Myocyte (in vitro differentiated cells): ENCODE measurements at places on chromosomes 16 and 17.
A peak's percentile ranks its signal among the peaks of the same experiment; 100 is the strongest.

DNA sequence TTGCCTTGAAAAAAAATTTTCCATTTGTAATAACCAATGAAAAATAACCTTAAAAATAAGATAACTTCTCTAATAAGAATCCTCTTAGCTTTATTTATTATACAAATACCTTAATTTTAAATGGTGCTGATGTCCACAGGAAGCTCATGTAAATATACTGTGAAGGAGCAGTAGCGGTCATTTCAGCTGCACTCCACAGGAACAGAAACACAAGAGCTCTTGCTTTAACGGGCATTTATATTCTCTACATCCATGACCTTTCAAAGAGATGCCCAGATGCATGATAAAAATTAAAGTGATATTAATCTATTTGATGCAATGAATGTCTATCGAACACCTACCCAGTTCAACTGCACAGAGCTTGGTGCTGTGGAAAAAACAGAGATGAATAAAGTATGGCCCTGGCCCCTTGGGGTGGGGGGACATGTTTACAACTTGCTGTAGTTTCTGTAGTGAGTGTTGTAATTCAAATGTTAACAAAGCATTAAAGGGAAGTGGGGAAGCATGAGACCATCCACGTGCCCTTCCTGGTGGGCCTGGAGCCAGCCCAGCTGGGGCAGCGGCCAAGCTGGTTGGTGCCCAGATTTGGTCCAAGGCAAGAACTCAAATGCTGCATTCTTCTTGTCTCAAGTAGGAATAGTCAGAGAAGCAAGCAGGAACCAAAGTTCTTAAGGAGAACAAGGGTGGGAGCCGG lies 47.9 kb downstream of the IQCK start:
- DNase-seq = no peak

DNA sequence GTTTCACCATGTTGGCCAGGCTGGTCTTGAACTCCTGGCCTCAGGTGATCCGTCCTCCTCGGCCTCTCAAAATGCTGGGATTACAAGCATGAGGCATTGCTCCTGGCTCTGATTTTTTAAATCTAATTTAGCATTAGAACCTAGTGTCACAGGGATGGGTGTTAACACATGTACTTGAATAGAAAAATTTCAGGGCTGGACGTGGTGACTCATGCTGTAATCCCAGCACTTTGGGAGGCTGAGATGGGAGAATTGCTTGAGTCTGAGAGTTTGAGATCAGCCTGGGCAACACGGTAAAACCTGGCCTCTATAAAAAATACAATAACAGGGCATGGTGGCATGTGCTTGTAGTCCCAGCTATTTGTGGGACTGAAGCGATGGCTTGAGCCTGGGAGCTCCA lies 6.0 kb upstream of the RNF135 start:
- peak; percentile 32 for DNase-seq

DNA sequence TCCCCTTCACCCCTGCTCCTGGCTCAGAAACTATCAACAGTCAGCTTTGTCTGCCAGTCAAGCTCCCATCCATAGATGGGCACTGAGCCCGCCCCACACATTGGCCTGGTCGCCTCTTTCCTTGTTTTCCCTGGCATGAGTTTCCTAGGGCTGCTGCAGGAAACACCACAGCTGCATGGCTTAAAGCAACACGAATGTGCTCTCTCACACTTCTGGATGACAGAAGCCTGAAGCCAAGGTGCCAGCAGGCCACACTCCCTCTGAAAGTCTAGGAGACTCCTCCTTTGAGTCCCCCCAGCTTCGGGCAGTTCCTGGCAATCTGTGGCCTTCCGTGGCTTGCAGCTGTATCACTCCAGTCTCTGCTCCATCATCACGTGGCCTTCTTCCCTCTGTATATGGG lies 69.9 kb downstream of the TBC1D16 start:
- DNase-seq = peak; percentile 68

GRCh38 chr16:86306811-86307513 lies 203.4 kb upstream of the FOXF1 start:
- no peak for DNase-seq

- peak; percentile 67 for DNase-seq
These were observed 102.6 kb downstream of the ZNF778 start for GRCh38 chr16:89319886-89320781.

DNA sequence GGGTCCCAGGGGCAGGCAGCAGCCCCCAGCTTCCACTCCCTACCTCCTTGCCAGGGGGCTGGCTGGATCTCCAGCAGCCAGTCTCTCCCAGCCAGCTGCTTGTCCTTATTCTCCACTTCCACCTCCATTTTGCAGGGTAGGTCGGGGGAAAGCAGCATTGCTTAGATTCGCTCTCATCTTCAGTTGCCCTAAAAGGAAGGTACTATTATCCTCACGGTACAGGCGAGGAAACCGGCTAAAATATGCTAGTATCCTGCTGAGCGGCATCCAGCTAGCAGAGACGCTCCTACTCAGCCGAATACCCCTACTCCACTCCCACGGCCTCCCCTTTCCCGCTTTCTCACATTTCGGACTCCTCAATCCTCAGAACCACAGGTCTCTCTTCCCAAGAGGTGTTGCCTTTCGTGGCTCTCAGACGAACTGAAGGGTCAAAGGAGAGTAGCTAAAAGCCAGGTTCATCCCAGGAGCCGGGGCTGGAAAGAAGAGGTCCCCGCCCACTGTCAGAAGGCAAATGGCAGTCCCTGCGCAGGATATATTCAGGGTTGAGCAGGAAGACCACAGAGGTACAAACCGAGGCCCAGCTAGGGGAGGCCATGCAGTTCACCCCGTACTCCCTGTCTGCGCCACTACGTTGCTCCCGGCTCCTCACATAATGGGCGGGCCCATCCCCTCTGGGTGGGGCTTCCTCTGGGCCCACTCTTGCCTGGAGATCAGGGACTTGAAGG lies 1.7 kb upstream of the RAB11FIP4 start:
- no peak for DNase-seq

GRCh38 chr17:10613775-10614513 lies 43.2 kb downstream of the MYH3 start:
- DNase-seq = peak; percentile 78

DNA sequence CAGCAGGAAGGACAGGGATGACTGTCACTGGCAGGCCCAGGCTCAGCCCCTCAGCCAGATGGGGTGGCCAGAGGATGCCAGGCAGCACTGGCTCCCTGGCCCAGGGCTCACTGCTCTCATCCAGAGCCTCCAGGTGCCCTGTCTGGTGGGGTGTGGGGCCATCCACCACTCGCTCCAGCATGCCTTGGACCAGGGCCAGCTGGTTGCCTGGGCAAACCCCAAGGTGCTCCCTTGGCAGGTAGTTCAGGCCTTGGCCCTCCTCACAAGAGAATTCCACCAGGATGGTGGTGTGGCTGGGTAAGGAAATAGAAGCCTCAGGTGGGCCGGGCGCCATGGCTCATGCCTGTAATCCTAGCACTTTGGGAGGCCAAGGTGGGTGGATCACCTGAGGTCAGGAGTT lies 29.4 kb downstream of the LGALS9 start:
- DNase-seq = no peak

DNA sequence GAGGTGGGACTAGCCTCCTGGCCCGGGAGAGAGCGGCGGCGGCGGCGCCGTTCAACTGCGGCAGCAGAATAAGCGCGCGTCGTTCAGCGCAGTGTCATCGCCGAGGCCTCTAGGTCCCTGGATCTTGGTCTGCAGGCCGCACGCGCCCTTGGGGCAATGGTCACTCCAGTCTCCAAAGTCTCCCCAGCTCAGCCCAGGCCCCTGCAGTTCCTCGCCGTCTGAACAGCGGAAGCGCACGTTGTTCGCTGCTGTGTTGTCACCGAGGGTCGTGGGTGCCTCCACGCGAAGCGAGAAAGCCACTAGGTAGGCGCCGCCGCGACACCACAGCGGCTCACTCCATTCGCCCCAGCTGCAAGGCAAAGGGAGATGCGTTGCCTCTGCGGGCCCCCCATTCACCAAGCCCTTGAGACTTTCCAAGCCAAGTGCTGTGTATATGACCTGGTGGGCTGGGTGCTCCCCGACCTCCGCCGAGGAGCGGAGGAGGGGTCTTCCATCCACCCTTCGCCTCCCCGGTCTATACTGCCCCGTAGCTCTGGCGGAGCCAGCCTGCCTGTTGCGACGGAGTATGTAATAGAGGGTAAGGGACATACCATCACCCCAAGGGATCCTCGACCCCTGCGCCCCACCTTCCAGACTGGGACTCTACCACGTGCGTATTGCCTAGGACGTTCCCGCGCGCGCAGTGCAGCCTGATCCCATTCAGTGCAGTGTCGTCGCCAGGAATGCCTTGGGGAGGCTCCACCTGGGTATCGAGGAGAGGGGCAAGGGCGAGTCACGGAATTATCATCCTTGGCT lies 656 bp downstream of the VMO1 start:
- DNase-seq = no peak

DNA sequence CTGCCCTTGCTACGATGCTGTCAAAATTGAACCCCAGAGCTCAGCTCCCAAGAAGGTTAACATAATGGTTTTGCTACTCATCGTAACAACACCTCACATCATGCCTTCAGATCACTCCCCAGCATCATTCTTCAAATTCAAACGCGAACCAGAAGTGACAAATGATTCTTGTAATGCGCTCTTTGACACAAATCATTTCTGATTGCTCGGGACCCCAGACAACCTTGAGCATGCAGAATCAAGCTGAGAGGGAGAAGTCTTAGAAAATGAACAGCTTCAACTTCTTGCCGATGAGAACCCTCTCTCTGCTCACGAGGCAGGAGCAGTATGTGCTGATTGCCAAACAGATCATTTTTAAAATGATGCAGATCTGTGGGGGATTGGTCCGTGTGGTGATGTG lies 241.0 kb upstream of the ASIC2 start:
- no peak for DNase-seq

DNA sequence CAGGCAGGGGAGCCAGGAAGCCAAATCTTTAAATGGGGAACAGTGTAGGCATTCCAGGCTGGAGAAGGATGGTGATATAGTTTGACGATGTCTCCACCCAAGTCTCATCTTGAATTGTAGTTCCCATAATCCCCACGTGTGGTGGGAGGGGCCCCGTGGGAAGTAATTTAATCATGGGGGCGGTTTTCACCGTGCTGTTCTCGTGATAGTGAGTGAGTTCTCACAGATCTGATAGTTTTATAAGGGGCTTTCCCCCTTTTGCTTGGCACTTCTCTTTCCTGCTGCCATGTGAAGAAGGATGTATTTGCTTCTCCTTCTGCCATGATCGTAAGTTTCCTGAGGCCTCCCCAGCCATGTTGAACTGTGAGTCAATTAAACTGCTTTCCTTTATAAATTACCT lies 28.8 kb downstream of the GINS3 start:
- no peak for DNase-seq

DNA sequence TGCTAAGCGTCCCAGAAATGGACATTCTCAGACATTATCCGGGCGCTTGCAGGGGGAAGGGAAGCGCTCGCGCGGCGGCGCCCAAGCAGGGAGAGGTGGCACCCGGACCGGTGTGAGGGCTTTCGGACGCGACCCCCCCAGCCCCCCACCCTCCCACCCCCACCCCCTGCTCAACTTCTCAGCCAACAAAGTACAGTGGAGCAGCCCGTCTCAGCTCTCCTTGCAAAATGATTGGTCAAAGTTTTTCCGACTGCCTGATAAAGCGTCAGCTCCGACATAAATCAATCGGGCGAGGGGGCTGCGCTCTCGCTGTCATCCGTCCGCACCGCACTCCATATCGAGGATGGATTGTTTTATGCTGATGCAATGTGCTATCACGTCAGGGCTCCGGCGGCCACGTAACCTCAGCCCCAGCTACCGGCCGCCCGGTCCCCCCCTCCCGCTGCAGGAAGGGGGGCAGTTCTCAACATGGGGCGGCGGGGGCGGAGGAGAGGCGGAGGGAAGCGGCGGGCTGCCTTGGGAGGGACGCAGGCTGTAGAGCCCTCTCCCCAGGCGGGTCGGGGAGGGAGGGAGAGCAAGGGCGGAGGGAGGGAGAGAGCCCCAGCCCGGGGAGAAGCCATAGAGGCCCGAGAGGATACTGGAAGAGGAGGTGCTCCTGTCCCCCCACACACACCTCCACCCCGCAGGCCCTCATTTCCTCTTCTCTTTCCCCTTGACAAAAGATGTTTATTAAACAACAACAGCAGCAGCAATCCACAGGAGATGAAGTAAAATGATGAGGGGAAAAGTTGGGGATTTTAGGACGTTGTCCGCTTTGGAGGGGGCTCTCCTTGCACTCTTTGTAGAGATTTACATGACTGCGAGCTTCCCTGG lies at the start of gene HOXB9:
TSS of gene HOXB9 (minus strand) at position 114 of the 873 bp plus-strand sequence. CDS start at position 25, 89 bp downstream.
- DNase-seq = peak; percentile 67

- DNase-seq = no peak
These were observed 342.0 kb downstream of the SOX9 start for GRCh38 chr17:72462814-72463213.

GRCh38 chr17:29885031-29885640 lies 44.9 kb downstream of the SSH2 start:
- no peak for DNase-seq

- DNase-seq = peak; percentile 70
These were observed 18.6 kb downstream of the RAD51C start for GRCh38 chr17:58710948-58711552.

DNA sequence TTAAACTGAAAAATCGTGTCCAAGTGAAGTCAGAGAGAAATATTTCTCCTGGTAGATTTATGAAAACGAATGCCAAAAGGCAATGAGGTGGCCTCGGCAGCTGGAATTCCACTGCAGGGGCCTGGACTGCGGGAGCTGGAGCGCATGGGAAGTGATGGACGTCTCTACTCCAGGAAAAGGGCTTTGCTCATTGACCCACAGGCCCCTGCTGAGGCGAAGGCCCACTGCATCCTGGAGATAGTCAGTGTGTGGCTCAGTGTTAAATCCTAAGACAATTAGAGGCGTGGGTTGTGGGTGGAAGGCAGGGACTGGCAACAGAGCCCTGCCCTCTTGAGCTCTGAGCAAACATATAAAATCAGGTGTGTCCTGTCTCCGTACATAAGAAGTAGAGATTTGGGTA lies 191.4 kb downstream of the SLC39A11 start:
- DNase-seq = no peak

- DNase-seq = peak; percentile 23
These were observed 1.7 kb upstream of the CHAD start for GRCh38 chr17:50470426-50470825.

DNA sequence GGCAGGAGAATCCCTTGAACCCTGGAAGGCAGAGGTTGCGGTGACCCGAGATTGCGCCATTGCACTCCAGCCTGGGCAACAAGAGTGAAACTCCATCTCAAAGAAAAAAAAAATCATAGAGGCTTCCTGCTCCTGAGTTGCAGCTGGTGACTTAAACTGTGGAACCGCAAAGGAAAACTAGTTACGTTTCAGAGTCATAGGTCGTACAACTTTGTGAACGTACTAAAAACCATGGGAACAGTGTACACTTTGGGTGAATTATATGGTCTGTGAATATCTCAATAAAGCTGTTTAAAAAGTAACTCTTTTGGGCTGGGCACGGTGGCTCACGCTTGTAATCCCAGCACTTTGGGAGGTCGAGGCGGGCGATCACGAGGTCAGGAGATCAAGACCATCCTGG lies 23.6 kb downstream of the SLC5A10 start:
- no peak for DNase-seq

DNA sequence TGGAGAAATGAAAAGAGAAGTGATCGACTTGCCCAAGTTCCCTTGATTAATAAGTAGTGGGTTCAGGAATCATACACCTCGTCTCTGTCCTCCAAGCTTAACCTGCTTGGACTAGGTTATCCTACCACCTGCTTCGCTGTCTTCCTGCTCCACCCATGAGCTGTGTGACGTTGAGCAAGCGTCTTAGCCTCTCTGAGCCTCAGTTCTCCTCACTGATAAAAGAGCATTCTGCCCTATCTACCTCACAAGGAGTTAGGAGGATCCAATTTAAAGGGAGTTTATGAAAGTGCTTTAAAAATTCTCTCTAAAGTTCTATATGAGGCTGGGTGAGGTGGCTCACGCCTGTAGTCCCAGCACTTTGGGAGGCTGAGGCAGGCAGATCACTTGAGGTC lies 9.5 kb upstream of the BHLHA9 start:
- DNase-seq = no peak

GRCh38 chr17:76683011-76683755 lies 27.6 kb downstream of the MXRA7 start:
- peak; percentile 89 for DNase-seq

GRCh38 chr16:66902648-66903543 lies 15.8 kb downstream of the CDH16 start:
- peak; percentile 75 for DNase-seq
